Activated naive CD8-positive, alpha-beta T cell treated with anti-CD3 and anti-CD28 coated beads, Interleukin-2, amount 10 ng/mL, durations not matched to agents 7 days and 5 days (primary cell): ENCODE measurements at places on chromosomes 5 and 9.

DNA sequence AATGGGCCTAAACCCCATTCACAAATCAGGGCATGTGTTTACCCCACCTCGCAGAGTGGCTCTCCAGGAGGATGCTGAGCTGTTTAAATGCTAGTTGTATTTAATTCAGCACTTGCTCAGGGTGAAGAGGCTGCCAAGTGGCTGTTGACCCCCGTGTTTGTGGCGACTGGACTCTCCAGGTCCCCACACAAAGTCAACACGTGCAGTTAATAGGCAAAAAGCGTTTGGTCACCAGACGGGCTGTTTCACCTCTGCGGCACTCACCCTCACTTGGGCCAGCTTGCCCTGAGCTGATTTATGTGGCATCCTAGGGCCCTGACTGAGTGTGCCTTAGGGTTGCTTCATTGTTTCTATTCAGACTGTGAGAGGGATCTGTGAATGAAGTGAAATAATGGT lies 152.3 kb downstream of the GAS1 start:
- no peak for DNase-seq

DNA sequence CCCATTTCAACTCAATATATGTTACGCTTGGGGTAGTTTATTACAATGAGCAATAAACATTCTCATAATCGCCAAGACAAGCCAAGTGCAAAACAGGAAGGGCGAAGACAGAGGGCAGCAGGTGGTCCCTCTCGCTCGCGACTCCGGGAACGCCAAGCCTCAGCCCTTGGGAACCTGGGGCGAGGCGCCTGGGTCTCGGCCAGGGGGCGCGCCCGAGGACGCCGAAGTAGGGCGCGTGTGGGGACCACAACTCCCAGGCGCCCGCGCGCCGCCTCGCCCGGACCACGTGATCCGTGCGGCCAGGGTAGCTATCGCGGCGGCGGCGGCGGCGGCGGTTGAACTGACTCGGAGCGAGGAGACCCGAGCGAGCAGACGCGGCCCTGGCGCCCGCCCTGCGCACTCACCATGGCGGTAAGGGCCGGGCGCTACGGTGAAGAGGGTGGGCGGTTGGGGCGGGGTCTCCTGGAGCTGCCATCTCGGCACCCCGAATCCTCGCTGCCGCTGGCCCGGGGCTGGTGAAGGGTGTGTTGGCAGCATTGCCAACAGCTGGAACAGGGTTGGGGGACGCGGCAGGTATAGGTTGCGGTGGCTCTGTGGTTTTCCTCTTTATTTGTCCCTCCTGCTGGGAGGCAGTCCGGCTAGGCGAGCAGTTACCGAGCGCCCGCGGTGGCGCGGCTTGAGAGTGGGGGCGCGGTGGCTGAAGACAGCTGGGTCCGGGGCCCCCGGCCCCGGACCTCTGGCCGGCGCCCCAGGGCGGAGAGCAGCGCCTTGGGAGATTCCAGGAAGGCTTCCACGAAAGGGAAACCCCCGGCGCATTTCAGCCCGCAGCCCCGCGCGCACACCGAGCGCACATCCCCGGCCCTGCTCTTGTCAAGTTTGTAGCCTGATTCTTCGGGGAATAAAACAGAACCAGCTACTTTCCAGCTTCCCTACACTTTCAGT lies at the start of gene SLC31A2:
TSS of gene SLC31A2 (plus strand) at position 338 of the 942 bp plus-strand sequence. CDS start at position 406, 68 bp downstream.
- DNase-seq: peak; percentile 94

GRCh38 chr5:148237785-148238417 lies 424 bp upstream of the MARCOL start:
- DNase-seq: no peak

GRCh38 chr9:12696931-12697622 lies 3.9 kb downstream of the TYRP1 start:
- DNase-seq: no peak

GRCh38 chr9:79292731-79293280 lies 279.0 kb upstream of the TLE4 start:
- DNase-seq: no peak

DNA sequence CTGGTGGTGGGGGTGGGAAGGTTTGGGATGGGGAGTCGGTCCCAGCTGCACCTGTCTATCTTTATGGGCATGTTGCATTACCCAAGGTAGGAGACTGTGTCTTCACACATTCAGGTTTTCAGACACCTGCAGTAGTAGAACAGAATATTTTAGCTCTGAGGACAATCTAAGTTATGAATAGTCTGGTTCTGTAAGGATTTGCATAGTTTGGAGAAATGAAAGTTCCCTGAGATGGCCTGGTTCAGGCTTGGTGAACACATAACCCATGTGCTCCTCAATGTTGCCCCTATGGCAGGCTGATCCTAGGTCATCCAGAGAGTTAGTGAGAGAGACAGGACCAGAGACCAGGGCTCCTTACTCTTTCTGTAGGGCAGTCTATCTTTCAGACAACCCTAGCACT lies 20.7 kb downstream of the TNFSF8 start:
- DNase-seq: no peak

DNA sequence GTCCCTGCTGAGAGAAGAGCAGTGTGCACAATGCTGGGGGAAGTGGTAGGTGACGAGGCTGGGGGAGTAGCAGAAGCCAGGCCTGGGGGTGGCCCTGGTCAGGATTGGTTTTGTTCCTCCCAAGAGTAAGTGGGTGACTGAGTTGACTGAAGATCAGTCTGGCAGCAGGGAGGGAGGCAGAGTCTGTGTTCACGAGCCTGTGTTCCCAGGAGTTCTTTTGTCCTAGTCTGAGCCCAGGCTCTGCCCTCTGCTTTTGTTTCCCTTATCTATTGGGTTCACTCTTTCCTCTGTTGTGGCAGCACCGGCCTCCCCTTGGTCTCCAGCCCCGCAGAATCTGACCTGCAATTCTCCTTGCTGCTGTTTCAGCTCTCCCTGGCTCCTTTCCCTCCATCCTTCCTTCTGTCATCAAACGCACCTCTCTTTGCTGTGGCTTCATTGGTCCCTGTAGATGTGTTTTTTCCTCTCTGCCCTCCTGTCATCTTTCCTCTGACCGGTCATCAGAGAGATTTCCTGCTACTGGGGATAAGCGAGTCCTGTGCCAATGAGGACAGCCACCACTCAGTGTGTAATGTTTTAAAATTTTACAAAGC lies 607.4 kb downstream of the KIF4B start:
- DNase-seq: no peak

- DNase-seq: no peak
These were observed 70.9 kb upstream of the KLF9 start for GRCh38 chr9:70485273-70485858.

- DNase-seq: no peak
These were observed 28.1 kb downstream of the ACSL6 start for GRCh38 chr5:131983244-131983771.

GRCh38 chr5:98917433-98917832 lies 11.4 kb downstream of the CHD1 start:
- DNase-seq: no peak

DNA sequence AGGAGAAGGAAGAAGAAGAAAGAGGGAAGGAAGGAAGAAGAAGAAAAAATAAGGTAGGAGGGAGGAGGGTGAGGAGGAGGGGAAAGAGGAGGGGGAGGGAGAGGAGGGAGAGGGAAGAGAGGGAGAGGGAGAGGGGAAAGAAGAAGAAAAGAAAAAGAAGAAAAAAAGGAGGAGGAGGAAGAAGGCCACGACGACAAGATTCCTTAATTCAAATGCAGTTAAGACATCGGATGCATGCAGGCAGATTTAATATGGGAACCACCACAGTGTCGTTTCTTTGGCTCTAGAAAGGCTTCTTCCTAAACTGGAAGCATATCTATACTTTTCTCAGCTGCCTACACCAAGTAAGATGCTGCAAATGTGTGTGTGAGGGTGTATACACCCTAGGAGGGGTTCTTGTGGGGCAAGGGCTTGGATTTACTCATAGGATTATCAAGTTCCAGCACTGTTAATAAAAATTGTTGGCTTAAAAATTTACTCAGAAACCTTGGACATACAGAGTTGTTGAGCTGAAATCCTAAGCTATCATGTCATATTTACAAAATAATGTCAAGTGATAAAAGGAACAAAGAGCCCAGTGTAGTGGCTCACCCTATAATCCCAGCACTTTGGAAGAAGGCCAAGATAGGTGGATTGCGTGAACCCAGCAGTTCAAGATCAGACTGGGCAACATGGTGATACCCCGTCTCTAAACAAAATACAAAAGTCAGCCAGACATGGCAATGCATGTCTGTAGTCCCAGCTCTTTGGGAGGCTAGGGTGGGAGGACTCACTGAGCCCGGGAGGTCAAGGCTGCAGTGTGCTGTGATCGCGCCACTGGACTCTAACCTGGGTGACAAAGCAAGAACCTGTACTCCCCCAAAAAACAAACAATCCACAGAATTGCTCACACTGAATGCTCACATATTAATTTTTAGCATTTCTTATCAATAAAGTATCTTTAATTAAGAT lies 108.5 kb downstream of the UBAP2 start:
- DNase-seq: no peak

- DNase-seq: no peak
These were observed 160.4 kb upstream of the CDH12 start for GRCh38 chr5:23013395-23013998.

DNA sequence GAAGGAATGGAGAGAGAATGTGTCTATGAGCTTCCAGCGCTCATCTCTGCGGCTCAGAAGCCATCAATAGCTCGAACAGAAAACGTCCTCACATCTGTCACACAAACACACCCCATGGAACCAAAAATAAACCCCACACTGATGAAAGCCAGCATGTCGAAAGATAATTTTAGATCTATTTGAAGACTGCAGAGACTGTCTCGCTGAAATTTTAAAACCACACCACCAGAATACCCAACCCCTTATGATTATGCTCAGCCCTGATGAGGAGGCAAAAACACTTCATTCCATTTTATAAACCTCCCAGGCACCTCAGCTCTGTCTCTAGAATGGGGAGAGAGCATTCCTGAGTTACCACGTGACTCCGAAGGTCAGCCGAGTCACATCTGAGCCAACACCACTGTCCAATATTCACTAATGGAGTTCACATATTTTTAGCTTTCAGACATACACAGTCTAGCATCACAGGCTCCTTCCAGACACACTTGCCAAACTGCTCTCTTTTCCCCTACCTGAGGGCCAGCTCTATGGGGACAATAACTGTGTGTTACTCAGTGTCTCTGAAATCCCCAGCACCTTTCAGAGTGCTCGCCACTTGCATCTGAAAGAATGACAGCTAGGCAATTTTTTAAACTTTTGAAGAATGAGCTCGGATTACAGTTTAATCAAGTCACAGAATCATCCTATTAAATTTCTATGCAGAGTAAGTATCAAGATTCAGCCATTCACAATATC lies 63.2 kb downstream of the SERINC5 start:
- no peak for DNase-seq

- no peak for DNase-seq
These were observed 19.6 kb downstream of the ITGA2 start for GRCh38 chr5:53008751-53009150.

DNA sequence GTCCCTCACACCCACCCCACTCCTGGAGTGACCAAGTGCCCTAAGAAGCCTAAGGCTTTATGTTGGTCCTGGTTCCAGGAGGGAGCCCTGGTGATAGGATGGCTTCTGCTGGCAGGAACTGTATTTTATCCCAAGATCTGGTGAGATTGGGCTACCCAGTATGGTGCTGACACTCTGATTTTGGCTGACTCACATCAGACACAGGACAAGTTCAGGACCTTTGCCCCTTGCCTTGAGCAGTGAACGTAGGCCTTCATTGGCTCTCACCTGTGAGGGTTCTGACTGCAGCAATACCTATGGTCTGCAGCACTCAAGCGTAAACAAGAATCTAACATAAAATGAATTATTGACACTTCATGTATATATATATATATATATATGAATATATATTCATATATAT lies 25.0 kb downstream of the BHMT start:
- no peak for DNase-seq

DNA sequence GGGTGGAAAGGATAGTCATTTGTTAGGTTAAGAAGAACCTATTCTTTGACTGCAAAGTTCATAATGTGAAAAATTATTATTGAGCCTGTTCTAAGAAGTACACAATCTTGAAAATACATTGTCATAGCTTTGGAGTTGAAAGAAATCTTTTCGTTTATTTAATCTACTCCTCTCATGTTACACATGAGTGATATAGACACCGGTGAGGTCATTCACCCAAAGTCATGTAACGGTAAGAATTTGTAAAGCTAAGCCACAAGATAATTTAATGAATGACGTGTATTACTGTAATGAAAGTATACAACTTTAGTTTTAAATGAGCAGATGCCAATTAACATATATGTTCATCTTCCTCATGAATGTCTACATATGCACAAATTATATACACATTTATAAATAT lies 284.1 kb upstream of the PDE4D start:
- DNase-seq: no peak

GRCh38 chr9:95273369-95274022 lies 44.0 kb downstream of the FANCC start:
- no peak for DNase-seq

DNA sequence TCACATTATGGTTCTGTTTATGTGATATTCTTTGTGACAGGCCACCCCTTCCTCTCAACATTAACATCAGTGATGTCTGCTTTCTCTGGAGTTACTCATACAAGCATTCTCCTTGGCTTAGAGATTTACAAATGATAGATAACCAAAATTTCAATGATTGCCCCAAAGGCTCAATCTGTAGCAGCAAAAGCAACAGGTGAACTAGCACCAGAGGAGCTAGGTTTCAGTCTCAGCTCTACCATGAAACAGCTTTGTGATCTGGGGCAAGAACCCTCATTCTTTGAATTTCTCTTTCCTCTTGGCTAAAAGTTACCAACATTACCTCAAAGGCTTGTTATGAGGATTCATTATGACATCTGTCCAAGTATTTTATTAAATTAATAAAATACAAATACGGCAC lies 120.5 kb downstream of the PPP2R2B start:
- DNase-seq: no peak

GRCh38 chr9:13281356-13282016 lies 2.0 kb upstream of the MPDZ start:
- no peak for DNase-seq

- no peak for DNase-seq
These were observed 20.0 kb downstream of the ERAP2 start for GRCh38 chr5:96896276-96896675.

GRCh38 chr5:135873831-135874230 lies 21.8 kb downstream of the IL9 start:
- DNase-seq: no peak

- DNase-seq: no peak
These were observed 59.6 kb upstream of the SLC27A6 start for GRCh38 chr5:128905568-128906110.

DNA sequence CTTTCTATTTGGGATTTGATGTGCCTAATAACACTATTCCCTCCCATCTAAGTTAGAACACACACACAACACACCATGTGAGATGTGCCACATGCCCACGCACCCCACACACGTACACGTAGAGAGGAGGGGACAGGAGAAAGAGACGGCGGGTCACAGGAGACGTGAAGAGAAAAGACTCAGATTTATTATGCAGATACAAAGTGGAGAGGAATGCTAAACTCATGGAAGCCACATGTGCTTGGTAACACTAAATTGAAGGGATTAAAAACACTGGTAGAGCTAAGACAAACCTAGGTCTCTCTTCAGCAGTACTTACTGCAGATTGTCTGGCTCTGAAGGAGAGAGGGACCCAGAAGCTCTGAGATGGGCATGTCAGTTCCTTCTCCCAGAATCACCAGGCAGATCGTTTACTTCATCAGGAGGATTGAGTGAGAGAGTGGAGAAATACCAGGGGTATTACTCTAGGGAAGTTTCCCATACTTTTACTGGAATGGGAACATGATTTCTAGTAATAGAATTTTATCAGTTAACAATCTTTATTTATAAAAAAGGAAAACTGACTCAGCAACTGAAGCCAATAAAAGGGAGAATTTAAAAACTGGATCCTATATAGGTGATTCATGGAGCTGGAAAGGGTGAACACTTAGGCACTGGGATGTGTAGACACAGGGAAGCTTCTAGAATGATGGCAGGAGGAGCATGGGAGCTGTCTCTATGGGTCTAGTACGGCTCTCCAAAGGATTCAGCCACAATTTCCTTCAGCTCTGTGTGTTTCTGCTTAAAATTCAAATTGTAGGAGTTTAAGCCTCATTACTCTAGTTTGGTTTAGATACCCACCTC lies 139.4 kb downstream of the MACIR start:
- no peak for DNase-seq
